SIG-M5 (cell line): ENCODE measurements at places on chromosomes 5 and 9.

GRCh38 chr5:157976429-157976828 lies 117.5 kb upstream of the CLINT1 start:
- no peak for DNase-seq

GRCh38 chr9:17453751-17454150 lies 125.1 kb upstream of the SH3GL2 start:
- DNase-seq: no peak

DNA sequence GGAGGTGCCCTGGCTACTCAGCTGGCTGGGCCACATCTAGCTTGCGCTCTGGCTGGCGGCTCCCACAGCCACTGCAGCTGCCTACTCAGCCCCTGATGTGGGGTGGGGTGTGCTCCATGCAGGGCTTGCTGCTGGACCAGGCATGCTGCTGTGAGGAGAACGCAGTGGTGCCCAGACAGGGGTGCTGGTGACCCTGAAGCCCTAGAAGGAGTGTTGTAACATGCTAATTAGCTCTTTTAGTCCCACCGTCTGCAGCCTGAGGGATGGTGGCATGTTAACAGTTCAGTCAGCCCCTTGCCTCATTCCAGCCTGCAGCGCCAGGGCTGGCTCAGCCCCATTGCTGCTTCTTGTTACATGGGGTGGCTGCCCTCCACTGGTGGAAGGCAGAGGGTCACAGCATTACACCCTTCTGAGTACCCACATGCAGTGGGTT lies 642.3 kb downstream of the DMRTA1 start:
- DNase-seq: no peak

DNA sequence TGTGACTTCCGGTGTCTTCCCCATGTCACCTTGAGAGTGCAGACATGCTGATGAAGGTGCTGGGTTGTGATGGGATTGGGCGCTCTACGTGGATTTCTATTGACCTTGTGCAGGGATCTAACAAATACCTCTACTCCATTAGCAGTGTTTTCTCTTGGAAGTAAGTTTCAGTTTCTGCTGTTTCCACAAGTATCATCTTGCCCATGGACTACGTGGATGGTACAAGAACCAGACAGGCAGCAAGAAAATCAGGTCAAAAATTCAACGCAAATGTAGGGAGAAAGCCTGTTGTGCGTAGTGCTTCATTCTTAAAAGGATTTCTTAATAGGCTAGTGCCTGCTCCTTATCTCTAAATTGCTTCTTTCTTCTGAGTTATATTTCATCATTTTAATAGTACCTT lies 60.8 kb downstream of the AOPEP start:
- DNase-seq: no peak

DNA sequence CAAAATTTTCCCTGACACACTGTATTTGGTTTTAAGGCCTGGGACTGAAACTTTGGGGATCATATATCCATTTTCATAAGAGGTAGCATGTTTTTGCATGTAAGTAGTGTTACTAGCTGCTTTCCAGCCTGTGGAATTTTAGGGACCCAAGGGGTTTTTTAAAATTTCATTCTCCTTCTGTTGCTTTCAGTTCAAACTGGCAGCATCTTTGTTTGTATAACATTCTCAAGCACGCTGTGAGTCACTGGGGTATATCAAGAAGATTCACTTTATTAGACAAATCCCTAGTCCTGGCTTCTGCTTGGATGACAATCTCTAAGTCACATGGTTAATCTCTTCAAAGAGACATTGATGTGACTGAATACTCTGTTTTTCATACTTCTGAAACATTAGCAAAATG lies 479.0 kb downstream of the CYLC2 start:
- DNase-seq: no peak

DNA sequence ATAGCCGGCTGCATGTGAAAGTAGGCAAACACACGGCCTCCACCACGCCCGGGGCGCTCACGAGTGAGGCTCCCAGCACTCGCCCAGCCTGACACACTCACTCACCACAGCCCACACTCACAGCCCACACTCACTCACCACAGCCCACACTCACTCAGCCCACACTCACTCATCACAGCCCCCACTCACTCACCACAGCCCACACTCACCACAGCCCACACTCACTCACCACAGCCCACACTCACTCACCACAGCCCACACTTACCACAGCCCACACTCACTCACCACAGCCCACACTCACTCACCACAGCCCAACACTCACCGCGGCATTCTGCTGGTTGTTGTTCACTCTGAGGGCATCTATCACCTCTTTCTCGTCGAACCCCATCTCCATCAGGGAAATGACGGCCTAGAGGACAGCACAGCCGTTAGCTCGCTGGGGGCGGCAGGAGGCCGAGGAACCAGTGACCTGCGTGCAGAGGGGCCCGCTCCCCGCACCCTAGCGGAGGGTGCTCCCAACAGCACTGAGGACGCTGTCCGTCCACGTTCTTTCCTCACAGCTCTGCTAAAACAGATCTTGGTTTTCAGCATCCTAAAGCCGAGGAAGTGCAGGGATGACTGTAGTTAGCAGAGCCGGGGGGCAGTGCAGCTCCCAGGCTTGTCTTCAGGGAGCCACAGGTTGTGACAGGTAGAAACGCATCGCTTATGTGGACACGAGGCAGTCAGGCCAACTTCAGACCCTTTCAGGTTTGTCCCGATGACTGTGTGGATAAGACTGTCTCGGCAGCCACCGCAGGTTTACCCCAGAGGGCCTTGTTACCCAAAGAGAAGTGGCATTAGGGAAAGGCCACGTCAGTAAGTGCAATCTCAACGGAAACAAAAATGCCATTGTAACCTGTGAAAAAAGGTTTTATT lies 21.6 kb downstream of the UBAC1 start:
- DNase-seq: no peak

DNA sequence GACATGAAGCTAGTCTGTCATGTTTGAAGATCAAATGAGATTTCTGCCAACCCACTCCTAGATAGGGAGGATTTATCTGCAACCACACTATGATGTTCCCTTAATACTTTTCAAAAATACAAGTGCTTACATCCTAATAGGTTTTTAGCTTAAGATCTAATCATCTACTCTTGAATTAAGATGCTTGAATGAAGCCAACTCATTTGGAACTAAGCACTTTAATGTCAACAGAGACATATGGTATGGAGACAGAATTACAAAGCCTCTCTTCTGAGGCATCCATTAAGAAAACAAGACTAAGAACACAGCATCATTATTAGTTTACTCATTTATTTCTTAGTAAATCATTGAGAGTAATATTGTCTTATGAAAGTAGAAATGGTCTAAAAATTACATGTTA lies 139.3 kb upstream of the NFIB start:
- no peak for DNase-seq

GRCh38 chr5:42943931-42944631 lies 96.0 kb downstream of the ANXA2R start:
- DNase-seq: no peak

- DNase-seq: no peak
These were observed 11.5 kb upstream of the ALDH1B1 start for GRCh38 chr9:38380872-38381534.

GRCh38 chr9:129338724-129339430 lies 160.8 kb upstream of the IER5L start:
- DNase-seq: no peak

DNA sequence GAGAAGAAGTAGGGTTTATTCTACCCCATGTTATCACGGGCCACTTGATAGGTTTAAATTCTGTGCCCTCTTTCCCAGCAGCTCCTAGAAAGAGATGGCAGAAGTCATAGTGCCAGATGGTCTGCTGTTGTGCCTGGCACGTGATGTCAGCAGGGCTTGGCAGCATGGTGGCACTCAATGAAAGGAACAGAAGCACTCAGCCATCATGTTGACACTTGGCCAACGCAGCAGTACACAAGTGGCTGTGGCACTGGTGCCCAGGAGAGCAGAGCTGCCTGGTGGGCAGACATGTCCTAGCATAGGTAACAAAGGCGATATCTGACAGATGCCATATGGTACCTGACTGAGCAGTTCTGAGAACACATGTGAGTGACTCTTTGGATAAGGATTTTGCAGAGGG lies 796.4 kb upstream of the ACO1 start:
- DNase-seq: no peak

- DNase-seq: no peak
These were observed 18.0 kb upstream of the ENHO start for GRCh38 chr9:34540827-34541226.

DNA sequence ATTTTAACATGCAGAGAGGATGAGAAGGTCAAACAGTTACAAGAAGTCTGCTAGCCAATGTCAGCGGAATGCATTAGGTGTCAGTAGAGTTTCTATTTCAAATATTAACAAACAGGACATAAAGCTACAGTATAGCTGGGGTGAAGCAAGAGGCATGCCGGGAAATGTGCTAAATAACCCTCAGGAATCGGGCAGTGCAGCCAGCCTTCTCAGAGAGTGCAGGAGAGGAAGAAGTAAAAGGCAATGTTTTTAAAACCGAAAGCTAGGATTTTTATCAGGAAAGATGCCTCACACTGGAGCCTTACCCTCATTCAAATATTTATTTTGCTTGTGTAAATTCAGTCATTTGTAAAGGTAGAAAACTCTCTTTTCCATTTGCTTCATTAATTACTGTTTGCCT lies 59.1 kb upstream of the SH3GL2 start:
- no peak for DNase-seq

DNA sequence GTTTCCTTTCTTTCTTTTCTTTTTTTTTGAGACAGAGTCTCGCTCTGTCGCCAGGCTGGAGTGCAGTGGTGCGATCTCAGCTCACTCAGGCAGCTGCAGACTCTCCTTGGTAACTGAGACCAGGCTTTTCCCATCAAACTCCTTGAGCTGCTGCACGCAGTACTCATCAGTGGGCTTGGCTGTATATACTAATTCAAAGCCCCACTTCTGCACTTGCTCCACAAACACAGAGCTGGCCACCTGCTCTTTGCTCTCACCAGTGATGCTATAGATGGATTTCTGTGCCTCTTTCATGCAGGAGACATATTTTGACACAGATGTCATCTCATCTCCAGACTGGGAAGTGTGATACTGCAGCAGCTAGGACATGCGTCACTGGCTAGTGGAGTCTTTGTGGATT lies 252.7 kb downstream of the AP3B1 start:
- no peak for DNase-seq

DNA sequence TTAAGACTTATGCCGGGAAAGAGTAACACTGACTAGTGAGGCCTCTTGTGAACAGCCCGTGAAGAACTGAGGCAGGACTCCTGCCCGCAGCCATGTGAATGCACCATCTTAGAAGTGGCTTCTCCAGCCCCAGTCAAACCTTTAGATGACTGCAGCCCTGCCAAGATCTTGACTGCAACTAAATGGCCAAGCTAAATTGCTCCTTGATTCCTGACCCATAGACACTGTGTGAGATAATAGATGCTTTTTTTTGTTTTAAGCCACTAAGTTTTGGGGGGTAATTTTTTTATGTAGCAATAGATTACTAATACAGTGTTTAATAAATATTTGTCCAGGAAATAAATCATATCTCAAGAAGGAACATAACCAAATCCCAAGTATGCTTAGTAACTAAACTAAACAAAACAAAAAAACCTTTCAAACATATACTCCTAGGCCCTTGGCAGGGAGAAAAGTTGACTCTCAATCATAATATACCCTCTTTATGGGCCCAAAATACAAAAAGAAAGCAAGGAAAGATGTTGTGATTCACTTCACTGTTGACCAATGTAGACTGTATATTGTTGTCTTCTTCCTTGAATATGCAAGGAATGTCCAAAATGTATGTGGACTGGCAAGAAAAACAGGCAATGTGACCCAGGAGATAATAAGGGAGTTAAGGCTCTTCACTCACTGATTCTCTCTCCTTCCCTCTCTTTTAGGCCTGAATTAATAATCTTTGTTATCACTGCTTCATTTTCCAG lies 79.7 kb upstream of the ZNF366 start:
- no peak for DNase-seq

GRCh38 chr9:83698976-83699585 lies 8.7 kb downstream of the UBQLN1 start:
- no peak for DNase-seq

- DNase-seq: no peak
These were observed 1.2 kb upstream of the REXO4 start for GRCh38 chr9:133419005-133419404.

DNA sequence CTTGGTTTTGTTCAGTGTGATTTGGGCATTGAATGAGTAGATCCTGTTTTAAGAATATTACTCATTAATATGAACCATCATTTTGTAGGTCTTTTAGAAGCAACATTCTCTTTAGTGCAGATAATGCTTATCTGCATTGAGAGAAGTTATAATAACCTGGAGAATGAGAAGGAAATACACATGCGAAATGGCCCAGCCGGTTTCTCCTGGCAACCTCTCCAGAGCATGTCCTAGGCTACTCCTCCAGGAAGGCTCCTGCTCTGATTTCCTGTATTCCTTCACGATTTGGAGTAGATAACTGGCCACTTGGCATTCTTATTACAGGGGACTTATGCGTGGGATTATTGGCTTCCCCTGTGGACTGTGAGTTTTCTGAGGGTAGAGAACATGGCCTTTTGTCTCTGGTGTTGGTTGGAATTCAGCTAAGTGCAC lies 12.6 kb downstream of the DAPK1 start:
- DNase-seq: no peak

DNA sequence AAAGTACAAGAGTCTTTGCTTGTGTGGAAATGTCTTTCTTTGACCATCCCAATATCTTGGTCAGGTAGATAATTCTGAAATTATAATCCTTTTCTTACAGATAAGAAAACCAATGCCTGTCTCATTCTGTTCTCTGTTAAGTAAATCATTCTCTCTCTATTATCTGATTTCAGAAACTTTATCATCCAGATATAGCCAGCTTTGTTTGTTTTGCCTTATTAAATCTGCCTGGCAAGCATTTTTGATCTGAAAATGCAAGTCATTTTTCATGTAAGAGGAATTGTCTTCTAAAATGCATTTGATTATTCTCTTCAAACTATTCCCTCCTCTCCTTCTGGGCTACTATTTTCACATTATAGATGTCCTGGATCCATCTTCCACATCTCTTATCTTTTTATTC lies 625.5 kb downstream of the CCDC171 start:
- no peak for DNase-seq

GRCh38 chr5:100779669-100780375 lies 123.3 kb downstream of the ST8SIA4 start:
- DNase-seq: no peak

DNA sequence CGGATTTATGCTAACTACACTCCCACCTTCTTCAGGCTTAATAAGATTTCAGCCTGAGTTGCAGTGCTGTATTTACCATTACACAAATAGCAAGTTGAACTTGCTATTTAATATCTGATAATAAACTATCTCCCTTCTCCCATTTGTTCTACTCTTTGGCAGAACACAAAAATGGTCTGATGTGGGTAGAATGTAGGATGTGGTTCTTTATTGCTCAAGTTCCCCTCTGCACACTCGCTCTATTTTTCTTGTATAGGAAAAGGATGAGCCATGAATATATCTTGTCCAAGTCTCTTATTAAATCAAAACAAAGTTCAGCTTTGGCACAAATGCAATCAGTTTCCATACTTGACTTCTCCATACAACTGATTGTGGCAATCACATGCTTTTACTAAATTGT lies 37.2 kb upstream of the KIF2A start:
- DNase-seq: no peak

DNA sequence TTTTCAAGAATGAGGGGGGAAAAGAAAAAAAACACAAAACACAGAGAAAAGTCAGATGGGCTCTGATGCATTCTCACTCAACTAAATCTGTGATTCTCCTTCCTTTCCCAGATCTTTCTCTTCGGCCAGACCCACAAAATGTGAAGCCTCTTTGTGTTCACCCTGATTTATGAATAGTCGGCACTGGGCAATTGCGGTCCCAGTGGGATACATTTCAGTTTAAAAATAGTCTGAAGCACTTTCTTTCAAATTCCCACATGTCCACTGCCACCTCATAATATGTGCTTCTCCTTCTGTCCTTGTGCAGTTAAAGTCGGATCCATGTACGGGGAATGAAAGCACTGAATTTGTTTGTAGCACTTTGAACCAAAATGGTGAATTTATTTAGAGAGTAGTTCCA lies 995.4 kb upstream of the WWC1 start:
- DNase-seq: no peak
